AG09319 (cell line): ENCODE measurements at places on chromosomes 7 and 10.

DNA sequence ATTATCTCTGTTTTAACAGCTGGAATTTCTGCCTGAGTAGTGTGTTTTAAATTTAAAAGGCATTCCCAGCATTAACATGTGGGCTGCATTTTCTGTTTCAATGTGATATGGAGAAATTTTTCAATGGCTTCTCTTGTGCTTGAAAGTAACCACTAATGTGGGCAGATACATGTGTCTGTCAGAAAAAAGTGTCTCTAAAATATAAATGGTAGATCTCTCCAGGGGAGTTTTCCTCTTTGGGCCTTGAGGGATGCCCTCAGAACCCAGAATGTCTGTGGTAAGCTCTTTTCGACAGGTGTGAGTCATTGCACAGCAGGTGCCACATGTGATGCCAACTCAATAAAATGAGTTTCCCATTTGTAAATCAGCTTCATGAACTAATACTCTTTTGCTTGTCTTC lies 221.1 kb downstream of the SEMA3E start:
- no peak for DNase-seq

DNA sequence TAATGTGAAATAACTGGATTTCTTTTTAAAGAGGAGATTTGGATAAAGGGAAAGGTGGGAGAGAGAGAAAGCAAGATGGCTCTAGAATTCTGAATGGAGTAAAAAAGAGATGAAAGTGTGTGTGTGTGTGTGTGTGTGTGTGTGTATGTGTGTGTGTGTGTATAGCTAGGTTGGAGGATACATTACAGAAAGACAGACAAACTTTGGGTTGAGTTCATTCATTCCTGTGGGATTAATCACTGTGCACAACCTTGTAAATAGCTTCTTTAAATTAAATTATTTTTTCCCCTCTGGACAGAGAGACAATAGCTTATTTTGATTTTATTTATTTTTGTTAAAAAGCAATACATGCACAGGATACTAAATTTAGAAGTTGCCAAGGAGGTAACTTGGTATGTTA lies 7.5 kb downstream of the ASB4 start:
- no peak for DNase-seq

- no peak for DNase-seq
These were observed 108.5 kb downstream of the TCERG1L start for GRCh38 chr10:131202990-131203389.

- DNase-seq, result no peak
These were observed 187.2 kb upstream of the MBL2 start for GRCh38 chr10:52959810-52960209.

GRCh38 chr7:155183655-155184054 lies 113.5 kb downstream of the HTR5A start:
- DNase-seq, result no peak

GRCh38 chr10:64617085-64617484 lies 1095.9 kb downstream of the REEP3 start:
- DNase-seq, result no peak

DNA sequence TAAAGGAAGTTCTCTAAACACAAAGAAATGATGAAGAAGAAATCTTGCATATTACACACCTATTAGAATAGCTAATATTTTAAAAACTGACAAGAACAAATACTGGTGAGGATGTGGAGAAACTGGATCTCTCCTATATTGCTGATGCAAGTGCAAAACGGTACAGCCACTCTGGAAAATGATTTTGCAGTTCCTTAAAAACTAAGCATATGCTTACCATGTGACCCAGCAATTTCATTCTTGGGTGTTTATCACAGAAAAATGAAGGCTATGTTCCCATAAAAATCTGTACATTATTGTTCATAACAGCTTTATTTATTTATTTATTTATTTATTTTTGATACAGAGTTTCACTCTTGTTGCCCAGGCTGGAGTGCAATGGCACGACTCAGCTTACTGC lies 14.9 kb upstream of the PLEKHA1 start:
- no peak for DNase-seq

GRCh38 chr7:20030915-20031362 lies 186.2 kb downstream of the MACC1 start:
- peak; percentile 37 for DNase-seq

DNA sequence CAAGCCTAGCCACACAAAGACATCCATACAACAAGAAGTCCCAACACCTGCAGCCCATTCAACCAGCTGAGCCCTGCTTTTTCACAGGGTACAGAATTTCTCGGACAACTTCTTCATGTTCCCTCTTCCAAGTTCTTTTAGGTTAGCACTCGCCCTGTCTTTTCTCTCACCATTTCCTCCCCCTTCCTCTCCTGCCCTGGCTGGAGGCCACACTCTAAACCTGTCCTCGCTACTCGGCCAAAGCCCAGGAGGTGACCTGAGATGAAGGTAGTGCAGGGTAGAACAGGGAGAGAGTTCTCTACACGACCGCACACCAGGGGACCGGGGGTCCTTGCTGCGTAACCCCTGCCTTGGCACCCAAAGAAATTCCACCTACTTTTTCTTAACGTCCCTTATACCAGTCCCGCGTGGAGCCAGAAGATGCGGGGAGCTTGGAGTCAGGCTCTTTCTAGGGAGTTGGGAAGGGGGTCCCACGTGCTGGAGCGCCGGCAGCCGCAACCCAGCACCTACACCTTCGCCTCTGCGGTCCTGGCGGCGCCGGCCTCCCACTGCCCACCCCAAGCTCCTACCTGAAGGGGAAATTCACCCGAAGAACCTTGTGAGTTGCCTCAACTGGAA lies 16.0 kb upstream of the DLX6 start:
- no peak for DNase-seq

- DNase-seq, result peak; percentile 90
These were observed 74.6 kb downstream of the PAXIP1 start for GRCh38 chr7:154928136-154929005.

DNA sequence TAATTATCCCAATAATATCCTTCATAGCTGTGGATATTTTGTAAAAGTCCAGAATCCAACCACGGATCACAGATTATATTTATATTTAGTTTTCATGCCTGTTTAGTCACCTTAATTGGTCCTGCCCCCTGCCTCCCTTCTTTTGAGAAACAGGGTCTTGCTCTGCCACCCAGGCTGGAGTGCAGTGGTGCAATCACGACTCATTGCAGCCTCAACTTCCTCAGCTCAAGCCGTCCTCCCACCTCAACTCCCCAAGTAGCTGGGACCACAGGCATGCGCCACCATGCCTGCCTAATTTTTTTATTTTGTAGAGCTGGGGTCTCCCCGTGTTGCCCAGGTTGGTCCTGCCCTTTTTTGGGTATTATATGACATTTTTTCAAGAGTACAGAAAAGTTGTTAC lies 129.4 kb downstream of the KAT6B start:
- no peak for DNase-seq

DNA sequence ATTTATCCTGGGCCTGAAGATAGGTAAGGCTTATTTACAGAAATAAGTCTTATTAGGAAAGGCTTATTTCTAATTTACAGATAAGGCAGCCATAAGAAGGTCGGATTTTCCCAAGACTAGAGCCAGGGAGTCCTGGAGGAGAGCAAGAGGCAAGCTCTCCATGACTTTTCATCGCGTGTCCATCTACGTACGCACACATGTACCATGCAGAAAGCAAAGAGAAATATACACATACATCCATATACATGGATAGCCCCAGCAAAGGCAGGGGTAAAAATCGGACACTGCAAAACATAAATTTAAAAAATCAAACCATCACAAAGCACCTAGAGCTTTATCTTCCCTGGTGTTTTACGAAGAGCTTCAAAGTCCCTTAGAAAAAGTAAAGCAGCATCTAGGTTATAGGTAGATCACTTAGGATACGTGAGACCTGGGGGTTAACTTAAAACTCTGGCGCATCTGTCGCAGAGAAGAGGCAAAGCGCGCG lies 25.8 kb upstream of the ZRANB1 start:
- DNase-seq, result no peak

- no peak for DNase-seq
These were observed 245.3 kb downstream of the POLR1F start for GRCh38 chr7:19463581-19463980.

GRCh38 chr10:31642281-31642680 lies 286.4 kb downstream of the ARHGAP12 start:
- DNase-seq, result no peak

GRCh38 chr10:43196981-43197833 lies 59.0 kb downstream of the CSGALNACT2 start:
- no peak for DNase-seq

GRCh38 chr7:5693529-5693928 lies 87.9 kb downstream of the RNF216 start:
- DNase-seq, result no peak

DNA sequence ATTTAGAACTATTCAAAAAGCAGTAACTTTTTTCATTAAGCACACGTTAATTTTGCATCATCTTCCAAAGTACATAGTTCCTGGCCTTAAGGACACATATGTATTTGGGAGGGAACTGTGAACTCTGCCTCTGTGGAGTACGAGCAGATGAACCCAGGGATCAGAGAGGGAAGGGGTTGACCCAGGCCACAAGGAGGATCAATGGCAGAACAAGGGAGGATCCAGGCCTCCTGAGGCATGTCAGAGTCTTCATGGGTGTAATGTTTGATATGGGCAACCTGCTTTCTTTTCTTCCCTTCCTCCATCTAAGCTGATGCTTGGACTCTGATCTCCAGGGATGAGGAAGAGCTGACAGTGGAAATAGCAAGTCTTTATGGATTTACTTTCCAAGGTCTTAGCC lies 164.0 kb downstream of the SH2D4B start:
- no peak for DNase-seq

DNA sequence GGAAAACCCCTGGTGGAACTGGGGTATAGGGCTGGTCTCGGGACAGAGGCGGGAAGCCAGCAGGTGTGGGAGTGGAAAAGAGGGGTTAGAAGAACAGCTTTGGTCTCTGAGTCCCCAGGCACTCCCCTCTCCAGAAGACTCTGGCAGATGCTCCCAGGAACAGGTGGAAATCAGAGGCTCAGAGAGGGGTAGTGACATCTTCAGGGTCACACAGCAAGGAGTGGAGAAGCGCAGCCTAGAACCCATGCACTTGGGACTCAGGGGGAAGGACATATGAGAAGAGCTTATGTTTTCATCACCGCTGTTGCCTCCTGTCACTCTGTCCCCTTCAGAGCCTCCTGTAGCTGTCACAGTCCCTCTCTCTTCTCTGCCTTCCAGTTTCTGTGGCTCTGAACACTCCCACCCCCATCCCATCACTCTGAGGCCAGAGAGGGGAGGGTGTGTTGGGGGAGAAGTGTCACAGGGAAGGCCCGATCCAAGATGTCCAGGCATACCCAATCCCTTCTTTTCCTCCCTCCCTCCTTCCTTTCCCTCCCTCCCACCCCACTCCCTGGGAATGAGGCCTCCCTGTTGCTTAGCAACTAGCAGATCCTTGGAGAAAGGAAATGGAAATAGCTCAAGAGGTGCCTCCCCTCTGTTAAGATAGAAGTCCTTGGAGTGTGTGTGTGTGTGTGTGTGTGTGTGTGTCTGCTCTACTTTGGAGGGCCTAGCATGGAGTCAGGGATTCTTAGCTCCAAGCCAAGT lies 32.0 kb downstream of the SRRM3 start:
- no peak for DNase-seq

- no peak for DNase-seq
These were observed 13.5 kb upstream of the STK17A start for GRCh38 chr7:43569424-43569823.

GRCh38 chr10:129122846-129123245 lies 344.2 kb upstream of the MGMT start:
- DNase-seq, result no peak

DNA sequence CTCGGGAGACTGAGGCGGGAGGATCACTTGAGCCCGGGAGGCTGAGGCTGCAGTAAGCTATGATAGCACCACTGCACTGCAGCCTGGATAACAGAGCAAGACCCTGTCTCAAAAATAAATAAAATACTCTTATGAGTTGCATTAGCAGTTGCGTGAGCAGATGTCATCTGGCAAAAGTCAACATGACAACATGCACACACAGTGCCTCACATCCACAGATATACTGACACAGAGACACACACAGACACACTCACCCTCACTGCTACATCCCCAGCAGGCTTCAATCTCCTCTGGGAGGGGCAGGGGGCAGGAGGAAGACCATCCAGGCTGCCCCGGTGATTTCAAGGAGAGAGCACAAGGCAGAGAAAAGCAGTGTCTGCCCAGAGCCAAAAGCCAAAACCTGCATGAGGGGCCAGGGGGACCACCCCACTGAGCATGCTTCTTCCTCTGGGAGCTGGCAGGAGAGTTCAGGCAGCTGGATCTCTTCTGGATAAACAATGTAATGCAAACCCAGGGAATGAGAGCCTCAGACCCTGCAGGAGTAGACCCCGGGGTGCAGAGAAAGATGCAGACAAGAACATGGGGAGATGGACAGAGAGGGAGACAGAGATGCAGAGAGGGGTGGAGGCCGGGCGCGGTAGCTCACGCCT lies 9.6 kb upstream of the ELN start:
- DNase-seq, result no peak

- no peak for DNase-seq
These were observed 109.6 kb upstream of the IMMP2L start for GRCh38 chr7:111671927-111672326.

DNA sequence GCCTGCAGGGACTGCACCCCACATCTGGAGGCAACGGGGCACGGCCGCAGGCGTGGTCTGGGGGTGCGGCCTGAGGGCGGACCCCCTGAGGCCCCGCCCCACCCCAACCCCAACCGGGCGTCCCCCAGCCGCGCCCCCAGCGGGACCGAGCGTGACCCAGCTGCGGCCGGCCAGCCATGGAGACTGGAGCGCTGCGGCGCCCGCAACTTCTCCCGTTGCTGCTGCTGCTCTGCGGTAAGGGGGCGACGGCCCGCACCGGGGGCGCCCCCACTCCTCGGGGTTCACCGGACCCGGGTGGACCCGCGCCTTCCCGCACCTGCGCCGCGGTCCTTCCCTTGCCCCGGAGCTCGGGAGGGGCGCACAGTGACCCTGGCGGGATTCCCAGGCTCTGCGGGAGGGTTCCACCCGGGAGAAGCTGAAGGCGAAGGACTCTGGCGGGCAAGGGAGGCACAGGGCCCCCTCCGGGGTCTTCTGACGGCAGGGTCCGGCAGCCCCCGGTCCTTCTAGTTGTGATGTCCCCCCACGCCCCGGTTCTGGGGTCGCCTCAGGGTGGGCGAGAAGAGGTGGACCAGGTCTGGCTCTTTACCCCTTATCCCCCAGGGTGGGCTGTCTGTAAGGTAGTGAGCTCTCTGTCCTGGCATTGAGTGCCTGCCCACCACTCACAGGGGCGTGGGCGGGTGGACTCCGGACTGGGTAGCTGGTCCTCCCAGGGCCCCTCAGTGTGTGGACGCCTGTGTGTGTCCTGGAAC lies at the start of gene RAMP3:
Gene RAMP3 (plus strand): TSS at position 139 of the 749 bp plus-strand sequence. CDS start 38 bp downstream, at position 177.
- no peak for DNase-seq
